Ecto neural progenitor cell (in vitro differentiated cells): ENCODE measurements at places on chromosomes 11 and 22.
A peak's percentile ranks its signal among the peaks of the same experiment; 100 is the strongest.

DNA sequence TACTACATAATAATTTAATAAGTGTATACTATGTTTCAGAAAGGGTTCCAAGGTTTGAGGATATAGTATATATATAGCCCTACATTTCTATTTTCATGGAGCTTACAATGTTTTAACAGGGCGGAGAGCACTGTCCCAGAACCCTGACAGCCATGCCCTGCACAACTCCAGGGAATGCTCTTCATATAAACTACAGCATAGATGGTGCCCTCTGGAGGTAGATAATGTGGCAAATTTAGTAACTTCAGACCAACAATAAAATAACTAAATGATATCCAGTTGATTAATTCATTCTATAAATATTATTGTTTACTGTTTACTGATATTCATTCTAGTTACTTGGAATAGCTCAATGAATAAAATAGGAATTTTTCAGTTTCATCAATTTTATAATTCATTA lies 693.7 kb upstream of the CCDC179 start:
- DNase-seq = no peak

DNA sequence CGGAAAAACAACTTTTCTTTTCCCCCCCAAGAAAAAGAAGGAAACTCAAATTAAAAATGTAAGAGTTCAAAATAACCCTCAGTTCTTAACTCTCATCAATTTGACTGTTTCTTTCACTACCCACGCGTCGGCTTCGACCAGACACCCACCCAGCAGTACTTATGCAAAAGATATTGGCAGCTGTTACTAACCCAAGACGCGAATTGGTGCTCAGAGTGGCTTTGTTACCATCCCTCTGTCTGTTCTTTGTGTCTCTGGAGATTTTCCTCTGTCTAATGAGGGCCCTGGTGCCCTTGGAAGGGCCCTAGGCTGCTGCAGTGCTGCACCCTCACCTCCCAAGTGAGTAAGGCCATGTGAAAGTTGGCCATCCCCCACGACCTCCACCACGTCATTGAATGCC lies 180.5 kb upstream of the NECTIN1 start:
- no peak for DNase-seq

- DNase-seq = no peak
These were observed 177.3 kb downstream of the DBX1 start for GRCh38 chr11:19982774-19983495.

- DNase-seq = peak; percentile 27
These were observed 32.9 kb upstream of the RFPL3 start for GRCh38 chr22:32324505-32325415.

GRCh38 chr11:112801817-112802088 lies 159.5 kb upstream of the NCAM1 start:
- DNase-seq = no peak

DNA sequence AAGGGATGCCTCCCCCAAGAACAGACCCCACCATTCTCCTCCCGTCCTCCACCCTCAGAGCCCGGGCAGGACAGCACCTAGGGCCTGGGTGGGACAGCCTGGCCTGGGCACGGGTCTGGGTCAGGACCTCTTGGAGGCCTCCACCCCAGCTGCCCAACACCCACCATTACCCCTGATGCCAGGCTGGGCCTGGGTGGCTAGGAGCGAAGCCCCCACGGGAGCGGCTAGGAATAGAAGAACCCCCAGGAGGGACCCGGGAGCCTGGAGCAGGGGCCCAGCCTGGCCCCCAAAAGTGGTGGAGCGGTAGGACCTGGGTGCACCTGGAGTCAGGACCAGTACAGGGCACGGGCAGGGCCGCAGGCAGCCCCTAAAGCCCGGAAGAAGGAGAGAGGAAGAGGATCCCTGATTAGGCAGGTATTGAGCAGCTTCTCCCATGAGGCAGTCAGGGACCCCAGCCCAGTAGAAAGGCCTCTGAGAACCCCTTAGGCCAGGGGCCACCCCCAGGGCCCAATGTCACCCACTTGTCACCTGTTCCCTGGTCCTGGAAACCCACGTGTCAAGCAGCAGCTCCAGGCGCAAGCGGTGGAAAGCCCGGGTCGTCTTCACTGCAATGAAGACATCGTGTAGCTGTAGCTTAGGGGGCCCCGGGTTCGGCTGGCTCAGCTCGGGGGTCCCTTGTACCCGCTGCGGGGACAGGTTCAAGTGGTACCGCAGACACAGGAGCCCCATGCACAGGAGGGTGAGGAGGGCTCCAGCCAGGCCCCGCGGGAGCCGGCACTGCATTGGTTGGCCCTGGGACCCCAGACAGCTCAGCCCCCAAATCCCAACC lies 575 bp downstream of the MFNG start:
- no peak for DNase-seq

DNA sequence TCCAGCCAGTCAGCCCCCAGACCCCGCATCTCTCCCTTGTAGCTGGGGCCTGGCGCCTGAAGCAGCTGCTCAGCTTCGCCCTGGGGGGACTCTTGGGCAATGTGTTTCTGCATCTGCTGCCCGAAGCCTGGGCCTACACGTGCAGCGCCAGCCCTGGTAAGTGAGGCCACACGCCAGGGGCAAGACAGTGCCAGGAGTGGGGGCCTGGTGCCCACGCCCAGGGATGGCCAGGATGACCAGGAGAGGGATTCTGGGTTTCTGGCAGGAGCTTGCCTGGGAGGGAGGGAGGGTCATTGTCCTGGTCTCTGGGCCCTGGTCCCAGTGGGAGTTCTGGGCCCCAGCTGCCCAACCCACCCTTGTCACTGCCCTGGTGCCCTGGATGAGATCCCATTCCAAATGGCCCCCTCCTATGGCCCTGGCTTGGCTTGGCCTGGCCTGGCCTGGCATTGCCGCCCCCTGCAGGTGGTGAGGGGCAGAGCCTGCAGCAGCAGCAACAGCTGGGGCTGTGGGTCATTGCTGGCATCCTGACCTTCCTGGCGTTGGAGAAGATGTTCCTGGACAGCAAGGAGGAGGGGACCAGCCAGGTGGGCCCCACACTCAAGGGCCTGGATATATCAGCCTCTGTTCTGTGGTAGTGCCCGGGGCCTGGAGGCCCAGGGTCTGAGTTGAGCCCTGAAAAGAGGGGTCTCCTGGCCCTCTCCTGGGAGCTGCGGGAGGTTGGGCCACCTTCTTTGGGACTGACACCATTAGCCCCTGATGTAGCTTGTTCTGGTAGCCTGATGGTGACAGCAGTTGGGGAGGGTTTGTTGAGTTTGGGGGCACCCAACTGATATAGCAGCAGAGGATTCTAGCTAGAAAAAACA lies 3.7 kb downstream of the SLC39A13 start:
- DNase-seq = peak; percentile 83

DNA sequence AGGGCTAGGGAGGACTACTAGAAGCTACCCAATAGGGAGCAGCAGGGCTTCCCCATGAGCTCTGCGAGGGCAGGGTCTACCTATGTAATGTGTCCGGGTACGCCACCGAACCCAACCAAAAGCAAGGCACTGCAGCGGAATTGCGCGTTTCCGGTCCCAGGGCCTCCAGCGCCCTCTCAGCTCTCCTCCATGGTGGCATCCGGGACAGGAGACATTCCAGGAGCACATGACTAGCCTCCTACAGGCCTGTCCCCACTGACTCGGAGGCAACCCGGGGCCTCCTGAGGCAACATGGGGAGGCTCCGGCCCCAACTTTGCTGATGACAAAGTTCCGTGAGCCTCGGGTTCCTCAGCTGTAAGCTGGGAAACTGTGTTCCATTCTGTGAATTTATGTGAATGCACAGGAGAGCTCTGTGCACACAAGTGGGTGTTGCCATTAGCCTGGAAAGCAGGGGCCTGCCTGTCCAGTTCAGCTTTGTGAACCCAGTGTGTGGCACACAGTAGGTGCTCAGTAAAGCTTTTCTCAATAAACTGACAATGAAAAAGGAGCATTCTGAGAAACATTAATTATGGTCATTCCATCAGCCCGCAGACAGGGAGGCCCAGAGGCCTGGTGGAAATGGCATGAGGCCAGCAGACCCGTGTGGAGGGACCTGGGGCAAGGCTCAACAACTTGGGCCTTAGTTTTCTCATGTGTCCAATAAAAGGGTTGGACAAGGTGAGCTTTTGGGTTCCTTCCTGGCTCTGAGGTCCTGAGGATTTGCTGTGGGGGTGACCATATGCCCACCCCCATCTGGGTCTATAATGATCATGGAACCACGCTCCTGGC lies 50.3 kb downstream of the CHRDL2 start:
- DNase-seq = peak; percentile 38

DNA sequence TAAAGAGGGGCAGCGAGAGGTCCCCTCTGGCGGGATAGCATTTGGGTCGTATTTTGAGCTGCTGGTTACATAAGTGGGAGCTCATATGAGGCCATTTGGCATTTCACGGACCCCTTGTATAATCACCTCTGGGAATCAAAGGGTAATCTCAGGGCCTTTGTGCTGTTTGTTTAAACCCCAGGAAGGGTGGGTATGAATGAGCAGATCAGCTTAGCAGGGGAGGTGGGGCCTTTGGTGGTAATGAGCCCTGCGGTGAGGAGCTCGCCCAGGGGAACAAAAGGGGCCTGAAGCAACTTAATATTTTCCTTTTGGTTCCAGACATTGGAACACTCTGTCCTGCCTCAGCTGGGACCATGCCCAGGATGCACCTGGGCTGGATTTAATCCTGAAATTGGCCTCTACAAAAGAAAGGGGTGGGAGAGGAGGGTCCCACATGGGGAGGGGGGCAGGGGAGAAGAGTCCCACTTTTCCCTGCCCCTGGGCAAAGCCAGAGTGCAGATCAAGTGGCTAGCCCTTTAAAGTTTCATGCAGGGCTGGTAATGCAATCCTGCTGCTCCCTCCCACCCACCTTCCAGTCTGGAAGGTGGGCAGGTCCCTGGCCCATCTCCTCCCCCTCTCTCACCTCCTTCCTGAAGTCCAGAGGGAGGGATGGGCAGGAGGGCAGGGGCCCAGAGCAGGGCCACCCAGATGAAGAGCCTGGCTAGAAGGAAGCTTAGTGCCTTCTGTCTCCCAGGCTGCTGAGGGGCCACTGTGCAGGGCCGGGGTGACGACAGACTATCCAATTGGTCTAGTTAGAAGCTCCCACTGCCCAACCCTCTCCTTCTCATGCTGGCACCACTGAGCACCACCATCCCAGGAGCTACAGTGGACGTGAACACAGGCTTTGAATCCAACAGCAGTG lies 10.5 kb downstream of the TSKU start:
- DNase-seq = peak; percentile 64

- DNase-seq = no peak
These were observed 41.3 kb upstream of the RDX start for GRCh38 chr11:110337570-110338193.

DNA sequence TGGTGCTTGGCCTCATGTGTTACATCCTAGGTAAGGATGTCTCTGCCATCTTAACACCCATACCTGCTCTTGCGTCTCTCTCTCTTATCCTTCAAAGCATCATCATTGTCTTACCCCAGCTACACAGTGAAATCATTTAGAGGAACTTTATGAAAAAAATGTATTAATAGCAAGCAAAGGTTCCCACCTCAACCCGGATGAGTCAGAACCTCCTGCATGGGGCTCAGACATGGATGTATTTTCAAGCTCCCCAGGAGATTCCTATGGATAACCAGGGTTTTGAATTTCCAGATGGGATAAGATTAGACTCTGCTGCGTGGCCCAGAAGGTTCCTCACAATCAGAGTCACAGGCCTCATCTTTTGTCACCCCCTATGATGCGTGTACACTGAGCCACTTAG lies 89.1 kb upstream of the NNMT start:
- no peak for DNase-seq

GRCh38 chr11:60455531-60456042 lies at the start of gene MS4A1:
TSS of gene MS4A1 (plus strand) at chr11:60455847. CDS start at chr11:60462375, 6,528 bp downstream.
- no peak for DNase-seq

DNA sequence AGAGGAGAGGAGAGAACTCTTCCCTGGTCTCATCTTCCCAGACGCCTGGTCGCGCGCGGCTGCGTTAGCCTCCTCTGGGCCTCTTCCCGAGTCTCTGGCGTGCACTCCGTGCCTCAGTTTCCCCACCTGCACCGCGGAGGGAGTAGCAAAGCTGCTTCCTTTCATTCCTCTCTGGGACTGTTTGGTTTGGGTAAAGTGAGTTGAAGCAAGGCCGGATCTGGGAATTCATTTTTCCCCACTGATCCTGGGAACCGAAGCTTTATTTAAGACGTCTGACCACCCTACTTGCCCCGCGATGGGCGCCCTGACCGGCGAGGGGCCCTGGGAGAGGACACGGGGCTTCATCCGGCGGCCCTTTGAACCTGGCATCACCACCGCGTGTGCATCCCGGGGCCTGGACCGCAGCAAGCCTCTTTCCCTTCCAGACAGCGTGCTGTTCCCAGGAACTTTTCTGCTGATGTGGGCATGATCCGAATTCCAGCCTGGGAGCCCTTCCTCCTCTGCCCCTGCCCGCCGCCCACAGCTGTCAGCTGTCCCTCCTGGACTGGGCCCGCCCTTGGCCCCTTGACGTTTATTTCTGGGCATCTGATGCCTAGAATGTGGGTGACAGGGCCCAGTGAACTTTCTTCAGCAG lies 758 bp downstream of the LDLRAD3 start:
- peak; percentile 54 for DNase-seq

DNA sequence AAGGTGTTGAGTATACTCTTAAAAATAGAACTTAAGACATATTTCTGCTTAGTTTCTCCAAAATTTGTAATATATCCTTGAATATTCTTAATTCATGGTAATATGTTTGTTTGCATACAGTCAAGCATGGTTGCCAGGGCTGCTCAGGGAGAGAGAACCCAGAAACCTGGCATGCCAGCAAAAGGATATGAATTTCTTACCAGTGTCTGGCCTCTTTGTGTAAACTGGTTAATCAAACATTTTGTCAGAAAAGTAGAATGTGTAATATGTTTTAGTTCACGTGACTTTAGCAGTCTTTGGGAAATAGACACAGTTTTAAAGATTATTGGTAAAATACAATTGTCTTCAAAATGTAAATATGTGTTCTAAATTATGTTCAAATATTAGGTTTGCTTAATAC lies 101.6 kb downstream of the AASDHPPT start:
- DNase-seq = no peak

GRCh38 chr22:48664586-48664985 lies 1163.1 kb downstream of the BRD1 start:
- DNase-seq = no peak

DNA sequence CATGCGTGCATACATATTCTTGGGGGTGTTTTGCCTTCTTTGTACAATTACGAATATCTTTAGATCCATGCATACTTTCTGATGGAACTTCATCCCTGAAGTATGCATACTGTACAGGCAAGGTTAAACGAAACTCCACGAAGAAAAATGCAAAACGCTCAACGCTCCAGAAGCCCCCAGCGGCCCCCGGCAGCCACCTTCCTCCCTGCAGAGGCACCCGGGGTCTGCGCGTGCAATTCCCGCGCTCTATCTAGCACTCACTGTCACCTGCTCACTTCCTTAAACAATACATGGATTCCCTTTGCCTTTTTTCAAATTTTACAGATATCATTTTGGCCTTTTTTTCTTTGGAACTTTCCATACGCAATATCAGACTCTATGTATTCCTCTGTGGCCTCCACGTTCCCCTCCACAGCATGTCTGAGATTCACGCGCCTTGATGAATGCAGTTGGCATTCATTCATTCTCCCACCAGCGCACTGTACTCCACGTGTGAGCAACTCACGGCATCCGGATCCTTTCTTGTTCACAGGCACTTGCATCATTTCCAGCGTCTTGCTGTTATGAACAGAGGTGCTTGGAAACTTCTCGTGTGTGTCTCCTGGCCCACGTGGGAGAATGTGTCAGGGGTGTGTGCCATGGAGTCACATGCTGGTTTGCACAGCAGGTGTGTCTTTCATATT lies 214.3 kb downstream of the CTTN start:
- DNase-seq = no peak

- peak; percentile 73 for DNase-seq
These were observed at the start of gene ABCC8 for GRCh38 chr11:17476317-17477083. TSS of gene ABCC8 (minus strand) at chr11:17476845. CDS start at chr11:17476776, 69 bp downstream.
